A549 treated with AZD2906 at 1 μM for 4 hours (cell line): ENCODE measurements at places on chromosomes 1 and 21. TPM values are rescaled to one million over a fixed set of nuclear protein-coding genes. Genes with fewer than 3 reads are reported as not detected.

LRRIQ3 gene
- total RNA-seq = 0.50 to 0.87 TPM (median 0.77 TPM) in 5 replicates

THEM5 gene
- 0.06 TPM in 1 of 5 replicates, not detected in the others for total RNA-seq

SLAMF7 gene
- 1.0 to 2.2 TPM (median 1.6 TPM) in 5 replicates for total RNA-seq

INKA2 gene
- total RNA-seq = 1.9 to 2.4 TPM (median 2.1 TPM) in 5 replicates

LCE2B gene
- total RNA-seq = not detected in 5 replicates

TMIGD3 gene
- 0.08 TPM in 1 of 5 replicates, not detected in the others for total RNA-seq

FCAMR gene
- not detected in 5 replicates for total RNA-seq
